ENCODE measurements at places on chromosomes 2 and 18. TPM values are rescaled to one million over a fixed set of nuclear protein-coding genes. Genes with fewer than 3 reads are reported as not detected.

DNA sequence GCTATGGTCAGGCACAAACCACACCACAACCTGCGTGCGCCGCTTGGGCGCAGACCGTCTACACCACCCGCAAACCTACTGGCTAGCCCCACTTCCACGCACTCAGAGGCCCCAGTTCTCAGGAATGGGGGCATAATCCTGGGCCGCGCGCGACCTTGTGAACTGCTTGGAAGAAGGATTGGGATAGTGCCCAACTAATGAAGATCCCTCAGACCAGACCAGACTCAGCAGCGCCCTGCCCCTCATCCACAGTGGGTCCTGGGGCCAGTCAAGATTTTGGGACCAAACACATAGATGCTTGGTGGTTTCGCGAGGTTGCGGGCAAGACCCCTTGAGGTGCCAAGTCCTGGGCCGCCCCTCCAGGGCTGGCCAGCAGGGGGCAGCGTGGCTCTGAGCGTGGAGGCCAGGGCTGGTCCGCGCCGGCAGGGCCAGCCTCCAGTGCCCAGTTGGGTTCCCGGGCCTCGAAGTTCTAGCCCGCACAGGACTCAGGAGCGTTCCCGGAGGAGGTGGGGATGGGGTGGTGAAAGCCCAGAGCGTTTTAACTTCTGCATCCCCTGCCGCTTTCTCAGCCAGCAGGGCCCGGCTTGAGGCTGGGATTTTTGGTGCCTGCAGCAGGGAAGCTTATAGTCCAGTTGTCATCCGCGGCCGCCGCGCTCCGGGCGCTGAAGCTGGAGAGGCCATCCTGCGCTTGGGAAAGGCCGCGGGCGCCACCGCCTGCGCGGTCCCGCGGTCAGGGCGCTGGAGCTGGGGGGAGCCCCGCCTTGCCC, 8.3 kb downstream of the OSR1 start:
- DNase-seq: no peak

DNA sequence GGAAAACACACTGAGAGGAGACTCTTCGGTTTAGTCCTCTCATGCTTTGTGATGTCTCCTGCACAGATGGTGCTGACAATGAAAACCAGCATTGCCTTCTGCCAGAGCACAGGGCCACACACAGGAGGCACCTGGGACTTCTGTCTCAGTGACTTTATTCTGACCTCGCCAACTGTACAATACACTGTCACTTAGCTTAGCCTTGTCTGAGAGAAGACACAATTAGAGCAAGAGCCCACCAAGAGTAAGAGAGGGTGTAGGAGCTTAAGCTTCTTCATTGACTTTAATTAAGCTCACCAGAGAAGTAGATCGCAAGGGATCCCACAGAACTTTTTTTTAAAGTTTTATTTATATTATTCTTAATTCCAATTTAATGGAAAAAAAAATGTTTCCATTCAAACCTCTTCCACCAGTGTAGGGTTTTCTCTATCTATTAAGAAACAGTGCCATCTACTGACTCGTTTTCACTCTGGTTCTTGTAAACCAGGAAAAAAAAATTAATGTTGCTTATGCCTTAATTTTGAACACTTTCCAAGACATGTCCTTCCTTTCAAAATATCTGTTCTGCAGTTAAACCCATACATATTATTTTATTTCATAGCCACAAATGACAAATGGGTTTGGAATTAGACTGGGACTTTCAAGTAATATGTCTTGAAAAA, 42.4 kb upstream of the DDX18 start:
- DNase-seq: peak; percentile 30

DNA sequence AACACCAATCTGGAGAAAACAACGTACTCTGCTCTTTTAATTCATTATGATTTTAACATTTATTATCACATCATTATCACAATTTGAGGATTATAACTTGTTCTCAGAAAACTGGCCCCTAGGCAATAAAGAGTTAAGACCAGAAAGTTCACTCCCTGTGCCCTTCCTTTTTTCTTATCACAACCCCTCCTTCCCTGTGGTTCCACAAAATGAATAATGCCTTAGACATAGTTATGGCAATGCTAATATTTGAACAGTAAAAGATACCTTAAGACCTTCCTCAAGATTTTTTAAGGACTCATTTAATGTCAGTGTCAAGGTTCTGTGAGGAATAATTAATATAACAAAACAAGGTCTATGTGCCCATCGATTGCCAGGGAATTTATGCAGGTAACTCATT, 596.2 kb downstream of the ARHGAP15 start:
- DNase-seq: no peak

DNA sequence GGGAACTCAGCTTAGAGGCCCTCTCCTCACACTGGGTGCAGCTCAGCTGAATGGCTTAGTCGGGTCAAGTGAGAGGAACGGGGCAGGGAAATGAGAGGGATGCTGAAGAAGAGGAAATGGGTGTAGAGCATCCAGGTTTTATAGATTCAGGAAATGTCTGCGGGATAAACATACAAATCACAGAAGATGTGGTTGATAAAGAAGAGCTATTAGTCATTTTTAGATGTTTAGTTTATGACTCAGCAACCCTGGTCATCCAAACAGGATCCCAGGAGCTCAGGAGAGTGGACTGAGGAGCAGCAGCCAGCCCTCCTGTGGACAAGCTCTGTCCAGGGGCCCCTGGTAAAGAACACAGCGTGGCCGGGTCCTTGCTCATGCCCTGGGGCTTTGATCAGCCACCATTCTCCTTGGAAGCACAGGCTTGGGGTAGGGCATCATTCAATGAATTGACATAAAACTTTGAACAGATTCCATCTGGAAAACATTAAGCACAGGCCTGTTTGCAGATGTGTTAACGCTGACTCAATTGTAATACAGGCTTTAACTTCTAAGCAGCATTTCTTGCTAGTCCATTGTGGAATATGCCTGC, 83.0 kb downstream of the NPAS2 start:
- no peak for DNase-seq

DNA sequence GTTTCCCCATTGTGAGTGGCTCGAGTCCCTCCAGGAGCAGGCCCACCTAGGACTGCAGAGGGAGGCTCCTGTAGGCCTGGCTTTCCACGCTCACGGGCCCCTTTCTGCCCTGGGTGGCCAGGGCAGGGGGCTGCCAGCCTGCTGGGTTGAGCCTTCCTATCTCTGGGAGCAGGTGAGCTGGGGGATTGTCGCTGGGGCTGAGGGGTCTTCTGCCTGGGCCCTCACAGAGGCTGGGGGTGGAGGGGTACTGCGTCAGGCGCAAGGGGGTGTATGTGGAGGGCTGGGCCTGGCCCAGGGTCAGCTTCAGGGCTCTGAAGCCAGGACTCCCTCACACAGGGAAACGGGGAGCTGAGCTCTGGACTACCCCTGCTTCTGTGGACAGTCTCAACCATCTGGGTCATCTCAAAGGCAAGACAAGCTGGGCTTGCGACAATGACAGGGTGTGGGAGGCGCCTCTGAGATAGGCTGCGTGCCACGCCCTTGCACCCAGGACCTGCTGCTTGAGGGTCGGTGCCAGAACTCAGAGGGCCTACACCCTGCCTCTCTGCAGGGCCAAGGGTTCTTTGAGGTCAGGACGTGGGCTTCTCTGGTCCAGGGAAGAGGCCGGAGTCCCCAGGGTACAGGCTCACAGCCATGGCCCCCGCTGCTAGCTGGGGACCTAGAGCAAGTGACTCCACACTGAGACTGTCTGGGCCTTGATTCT, 206.1 kb downstream of the TWIST2 start:
- no peak for DNase-seq

Gene PTH2R
- 0.32 TPM for total RNA-seq

Gene ALPP
- 4.9 TPM for total RNA-seq

Gene RNASEH1
- 47.1 TPM for total RNA-seq

Gene NT5C1B
- total RNA-seq: not detected

Measured in Caco-2 (cell line).